ENCODE measurements at places on chromosomes 1 and 21.

GRCh38 chr1:32186077-32186476, 6.6 kb downstream of the TXLNA start:
- no peak for DNase-seq

DNA sequence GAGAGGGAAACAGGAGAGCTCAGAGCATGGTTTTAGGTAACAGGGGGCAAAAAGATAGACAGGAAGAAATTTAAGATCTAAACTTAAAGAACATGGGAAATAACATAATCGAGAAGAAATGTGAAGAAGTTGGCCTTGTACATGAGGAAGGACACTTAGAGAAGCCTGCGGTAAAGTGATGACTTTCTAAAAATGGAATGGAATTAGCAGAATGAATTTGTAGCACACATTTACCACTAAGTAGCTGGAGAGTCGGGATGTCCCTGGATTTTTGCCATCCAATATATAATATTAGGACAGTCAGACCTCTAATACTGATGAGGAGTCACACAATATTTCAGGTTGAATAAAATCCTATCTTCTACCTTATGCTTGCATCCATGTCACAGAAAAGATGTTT, 77.7 kb upstream of the C1orf87 start:
- no peak for DNase-seq

DNA sequence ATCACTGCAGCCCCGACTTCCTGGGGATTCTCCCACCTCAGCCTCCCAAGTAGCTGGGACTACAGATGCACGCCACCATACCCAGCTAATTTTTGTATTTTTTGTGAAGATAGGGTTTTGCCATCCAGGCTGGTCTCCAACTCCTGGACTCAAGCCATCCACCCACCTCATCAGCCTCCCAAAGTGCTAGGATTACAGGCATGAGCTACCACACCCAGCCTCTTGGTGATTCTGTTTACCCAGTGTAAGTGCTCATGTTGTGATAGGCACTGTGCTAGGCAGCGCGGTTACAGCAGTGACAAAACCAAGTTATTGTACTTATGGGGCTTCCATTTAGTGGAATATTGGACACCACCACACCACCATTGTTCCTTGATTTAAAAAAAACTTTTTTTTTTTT, 9.7 kb upstream of the STX12 start:
- DNase-seq = no peak

GRCh38 chr1:180158149-180159147, 3.8 kb downstream of the QSOX1 start:
- no peak for DNase-seq

- no peak for DNase-seq
Measured at GRCh38 chr1:116712510-116712909, 41.7 kb upstream of the CD2 start.

DNA sequence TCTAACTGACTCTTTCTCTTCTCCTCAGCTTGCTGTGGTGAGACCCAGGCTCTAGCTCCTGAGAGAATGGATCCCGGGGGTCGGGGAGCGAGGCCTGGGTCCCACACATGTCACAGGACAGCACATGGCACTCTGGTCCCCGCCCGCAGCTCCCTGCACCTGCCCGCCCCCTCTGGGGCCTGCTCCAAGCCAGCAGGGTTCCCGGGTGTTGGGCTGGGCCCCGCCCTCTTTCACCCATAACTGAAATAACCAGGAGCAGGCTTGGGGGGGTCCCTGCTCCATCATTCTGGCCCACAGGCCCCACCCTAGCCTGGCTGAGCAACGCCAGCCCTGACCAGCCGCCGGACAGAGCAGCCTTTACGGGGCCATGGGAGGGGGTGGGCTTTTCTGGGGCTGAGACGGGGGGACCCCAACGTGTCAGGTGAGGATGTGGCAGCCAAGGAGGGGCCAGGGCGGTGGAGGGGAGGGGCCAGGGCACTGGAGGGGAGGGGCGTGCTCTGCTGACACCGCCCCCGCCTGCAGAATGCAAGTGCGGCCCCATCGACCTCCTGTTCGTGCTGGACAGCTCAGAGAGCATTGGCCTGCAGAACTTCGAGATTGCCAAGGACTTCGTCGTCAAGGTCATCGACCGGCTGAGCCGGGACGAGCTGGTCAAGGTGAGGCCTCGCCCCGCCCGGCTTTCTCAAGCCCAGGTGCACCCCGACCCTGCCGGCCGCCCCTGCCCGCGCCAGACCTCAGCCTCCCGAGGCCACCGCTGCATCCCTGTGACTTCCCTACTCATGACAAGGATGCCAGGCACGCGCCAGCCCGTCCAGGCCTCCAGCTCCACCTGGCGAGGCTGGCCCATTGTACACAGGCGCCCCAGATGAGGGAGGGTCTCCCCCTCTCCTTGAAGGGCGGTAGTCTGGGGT, 19.4 kb downstream of the COL6A1 start:
- DNase-seq = no peak

GRCh38 chr1:8875216-8875861, 3.1 kb downstream of the ENO1 start:
- DNase-seq = no peak

- DNase-seq = no peak
Measured at GRCh38 chr1:174217248-174217647, 57.9 kb downstream of the RABGAP1L start.

- no peak for DNase-seq
Measured at GRCh38 chr1:156937883-156938282, 17.5 kb downstream of the LRRC71 start.

DNA sequence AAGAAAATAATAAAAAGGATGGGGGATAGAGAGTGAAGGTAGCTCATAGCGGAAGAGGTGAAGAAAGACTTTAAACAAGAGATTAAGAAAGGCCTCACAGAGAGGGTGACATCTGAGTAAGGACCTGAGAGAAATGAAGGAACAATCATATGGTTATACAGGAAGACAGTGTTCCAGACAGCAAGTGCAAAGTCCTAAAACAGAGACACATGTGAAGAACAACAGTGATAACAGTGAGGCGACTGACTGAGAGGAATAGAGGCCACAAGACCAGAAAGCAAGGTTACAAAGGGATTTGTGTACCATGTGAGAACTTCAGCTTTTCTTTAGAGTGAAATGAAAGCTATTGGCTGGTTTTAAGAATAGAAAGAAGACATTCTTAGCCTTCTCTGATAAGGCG, 141.6 kb upstream of the PALMD start:
- no peak for DNase-seq

GRCh38 chr1:6141592-6141991, 38.5 kb downstream of the CHD5 start:
- DNase-seq = no peak

DNA sequence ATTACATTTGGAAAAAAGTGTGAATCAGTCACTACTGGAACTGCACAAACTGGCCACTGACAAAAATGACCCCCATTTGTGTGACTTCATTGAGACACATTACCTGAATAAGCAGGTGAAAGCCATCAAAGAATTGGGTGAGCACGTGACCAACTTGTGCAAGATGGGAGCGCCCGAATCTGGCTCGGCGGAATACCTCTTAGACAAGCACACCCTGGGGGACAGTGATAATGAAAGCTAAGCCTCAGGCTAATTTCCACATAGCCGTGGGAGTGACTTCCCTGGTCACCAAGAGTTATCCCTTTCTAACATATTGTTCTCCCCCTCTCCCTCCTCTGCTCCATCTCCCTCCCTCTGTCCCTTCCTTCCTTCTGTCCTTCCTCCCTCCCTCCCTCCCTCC, 47.7 kb upstream of the RHOU start:
- no peak for DNase-seq

GRCh38 chr1:111924786-111925185, 64.7 kb downstream of the KCND3 start:
- DNase-seq = no peak

- no peak for DNase-seq
Measured at GRCh38 chr21:42724226-42724920, 71.0 kb downstream of the PDE9A start.

DNA sequence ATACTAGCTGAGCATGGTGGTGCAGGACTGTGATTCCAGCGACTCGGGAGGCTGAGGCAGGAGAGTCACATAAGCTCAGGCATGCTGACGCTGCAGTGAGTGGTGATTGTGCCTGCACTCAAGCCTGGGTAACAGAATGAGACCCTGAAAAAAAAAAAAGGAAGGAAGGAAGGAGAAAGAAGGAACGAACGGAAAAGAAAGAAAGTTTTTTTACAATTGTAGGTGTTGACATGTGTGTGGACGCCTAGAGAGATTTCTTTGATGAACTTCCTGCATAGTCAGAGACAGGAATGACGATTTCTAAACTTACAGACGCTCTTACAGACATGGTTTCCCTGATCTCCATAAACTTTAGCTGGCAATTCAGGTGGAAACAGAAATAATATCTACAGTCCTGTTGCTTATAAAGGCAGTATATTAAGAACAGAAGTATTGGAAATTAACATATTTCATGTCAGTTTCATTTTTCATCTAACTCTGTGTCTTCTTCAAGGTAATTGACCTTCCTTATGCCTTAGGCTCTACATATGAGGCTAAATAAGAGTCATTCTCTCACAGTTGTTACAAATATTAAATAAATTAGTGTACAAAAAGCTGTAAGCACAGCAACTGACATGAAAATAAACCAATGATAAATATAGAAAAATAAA, 4.1 kb downstream of the SAMSN1 start:
- peak; percentile 40 for DNase-seq

DNA sequence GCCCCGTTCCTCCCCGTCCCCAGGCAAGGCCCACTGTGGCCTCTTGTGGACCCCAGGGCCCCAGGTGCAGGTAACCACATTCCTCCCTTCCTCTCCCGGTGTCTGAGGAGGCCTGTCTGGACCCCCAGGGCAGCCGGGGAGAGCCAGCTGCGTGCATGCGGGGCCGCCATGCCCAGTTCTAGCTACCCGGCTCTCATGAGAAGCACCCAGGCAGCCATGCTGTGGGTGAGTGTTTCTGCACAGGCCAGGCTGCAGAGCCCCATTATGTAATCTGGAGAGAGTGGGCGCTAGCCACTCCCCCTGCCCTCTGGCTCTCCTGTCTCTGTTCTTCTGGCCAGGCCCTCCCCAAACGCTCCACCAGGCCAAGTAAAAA, 18.4 kb upstream of the PLEKHG5 start:
- no peak for DNase-seq

DNA sequence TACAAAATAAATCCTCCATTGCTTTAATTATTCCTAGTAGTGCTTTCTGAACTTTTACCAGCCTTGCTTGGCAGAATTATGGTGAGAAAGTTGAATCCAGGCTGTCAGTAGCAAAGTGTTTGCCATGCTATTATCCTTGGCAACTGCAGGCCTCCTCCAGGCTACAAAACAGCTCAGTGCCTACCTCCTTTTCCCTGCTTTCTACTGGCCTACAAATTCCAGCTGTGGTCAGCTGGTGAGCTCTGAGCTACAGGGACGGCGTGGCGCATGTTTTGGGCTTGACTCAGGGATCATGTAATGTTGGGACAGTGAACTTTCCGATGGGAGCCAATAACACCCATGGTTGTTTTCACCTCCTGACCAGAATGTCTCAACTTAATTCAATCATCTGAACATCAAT, 456.1 kb upstream of the ADAMTS5 start:
- DNase-seq = no peak

DNA sequence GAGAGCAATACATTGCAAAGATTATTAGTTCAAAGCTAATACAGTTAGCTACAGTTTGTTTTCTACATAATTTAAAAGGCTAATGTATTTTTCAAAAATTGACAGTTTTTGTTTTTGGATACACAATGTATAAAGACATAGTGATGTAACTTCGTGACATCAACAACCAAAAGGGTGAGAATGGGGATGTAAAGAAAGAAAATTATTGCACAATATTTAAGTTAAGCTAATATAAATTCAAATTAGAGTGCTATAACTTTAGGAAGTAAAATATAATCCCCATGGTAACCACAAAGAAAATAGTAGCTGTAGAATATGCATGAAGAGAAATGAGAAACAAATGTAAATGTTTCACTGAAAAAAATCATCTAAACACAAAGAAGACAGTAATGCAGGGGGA, 334.4 kb upstream of the DEPDC1 start:
- no peak for DNase-seq

GRCh38 chr1:246836209-246836966, 95.4 kb downstream of the AHCTF1 start:
- no peak for DNase-seq

DNA sequence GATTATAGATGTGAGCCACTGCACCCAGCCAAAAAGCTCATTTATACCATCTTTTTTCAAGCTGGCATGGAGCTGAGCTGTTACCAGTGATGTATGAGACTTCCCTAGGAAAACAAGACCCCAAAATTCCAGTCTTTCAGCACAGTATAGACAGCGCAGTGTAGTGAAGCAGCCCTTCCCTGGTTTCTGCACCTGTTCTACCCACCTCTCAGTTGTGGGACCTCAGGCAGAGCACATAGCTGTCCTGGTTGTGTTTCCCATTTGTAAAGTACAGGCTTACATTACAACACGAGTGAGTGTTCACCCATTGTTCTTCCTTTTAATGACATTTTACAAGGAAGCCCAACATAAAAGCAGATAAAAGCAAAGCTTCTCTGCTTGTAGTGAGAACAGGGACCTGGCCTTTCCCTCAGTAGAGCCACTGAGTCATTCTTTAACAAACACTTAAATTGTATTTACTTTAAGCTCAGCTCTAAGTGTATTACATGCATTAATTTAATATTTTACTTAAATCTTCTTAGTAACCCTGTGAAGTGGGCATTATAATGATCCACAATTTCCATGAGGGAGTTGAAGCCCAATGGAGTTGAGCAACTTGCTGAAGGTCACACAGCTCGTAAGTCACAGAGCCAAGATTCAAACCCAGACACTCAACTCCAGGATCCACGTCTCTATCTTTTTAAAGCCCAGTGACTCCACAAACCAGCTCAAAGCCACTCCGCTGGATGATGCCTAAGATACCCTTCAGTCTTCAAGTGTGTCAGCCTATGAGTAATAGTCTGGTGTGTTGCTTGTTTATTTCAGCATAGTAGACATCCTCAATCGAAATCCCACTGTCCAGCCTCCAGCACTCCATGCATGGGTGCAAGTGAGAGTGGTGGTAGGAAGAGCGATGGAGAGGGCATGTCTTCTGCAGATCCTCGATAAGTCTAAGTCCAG, 40.5 kb upstream of the CAPZB start:
- DNase-seq = no peak

DNA sequence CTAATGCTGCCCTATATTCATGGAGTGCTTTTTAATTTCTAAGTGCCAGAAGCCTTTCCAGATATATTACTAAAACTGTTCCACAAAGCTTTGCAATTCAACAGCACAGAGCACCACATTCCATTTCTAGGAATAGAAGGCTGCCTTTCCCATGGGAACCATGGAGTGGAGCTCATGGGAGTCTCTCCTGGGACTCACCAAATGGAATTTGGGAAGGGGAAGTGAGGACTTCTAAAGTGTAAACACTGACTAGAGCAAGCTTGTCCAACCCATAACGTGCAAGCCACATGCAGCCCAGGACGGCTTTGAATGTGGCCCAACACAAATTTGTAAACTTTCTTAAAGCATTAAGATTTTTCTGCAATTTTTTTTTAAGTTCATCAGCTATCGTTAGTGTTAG, 190.4 kb upstream of the TNR start:
- DNase-seq = no peak
